ENCODE measurements at places on chromosomes 6 and 20. TPM values are rescaled to one million over a fixed set of nuclear protein-coding genes. Genes with fewer than 3 reads are reported as not detected.

- DNase-seq: no peak
Measured at GRCh38 chr6:3607599-3607998, 143.9 kb downstream of the PXDC1 start.

- DNase-seq: no peak
Measured at GRCh38 chr6:166640342-166641043, 13.4 kb upstream of the RPS6KA2 start.

- peak; percentile 65 for DNase-seq
Measured at GRCh38 chr6:3732345-3733141, 19.0 kb downstream of the PXDC1 start.

- peak; percentile 92 for DNase-seq
Measured at GRCh38 chr6:142886431-142887170, 58.4 kb downstream of the HIVEP2 start.

The SPTLC3 gene
- total RNA-seq: not detected

The BNIP5 gene
- not detected for total RNA-seq
